ENCODE measurements at places on chromosomes 12 and 14. TPM values are rescaled to one million over a fixed set of nuclear protein-coding genes. Genes with fewer than 3 reads are reported as not detected.

DNA sequence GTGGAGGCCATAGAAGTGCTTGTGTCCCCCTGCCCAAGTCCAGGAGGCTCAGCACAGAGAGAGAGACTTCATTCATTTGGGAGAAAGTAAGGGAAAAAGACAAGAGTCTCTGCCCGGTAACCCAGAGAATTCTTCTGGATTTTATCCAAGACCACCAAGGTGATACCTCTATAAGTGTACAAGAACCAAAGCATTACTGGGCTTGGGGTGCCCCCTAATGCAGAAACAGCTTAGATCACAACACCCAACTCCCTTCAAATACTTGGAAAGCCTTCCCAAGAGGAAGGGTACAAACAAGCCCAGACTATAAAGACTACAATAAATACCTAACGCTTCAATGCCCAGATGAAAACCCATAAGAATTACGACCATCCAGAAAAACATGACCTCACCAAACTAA is 119.7 kb upstream of the PDE3A start:
- DNase-seq, result no peak
- no peak overlapping the region for H3K4me3 ChIP-seq
- no peaks in the 10 kb centered on the region for H3K4me1 ChIP-seq
- no peaks in the 10 kb centered on the region for H3K36me3 ChIP-seq
- H3K27ac ChIP-seq, result no peak overlapping the region

GRCh38 chr12:78938341-78939084 is 73.9 kb downstream of the SYT1 start:
- DNase-seq, result no peak
- H3K27me3 ChIP-seq, result no peaks in the 10 kb centered on the region
- H3K36me3 ChIP-seq, result no peaks in the 10 kb centered on the region
- no peak overlapping the region for H3K27ac ChIP-seq
- H3K4me1 ChIP-seq, result no peaks in the 10 kb centered on the region

The FOXJ2 gene
- 13.9 TPM for total RNA-seq

- no peaks in the 10 kb centered on the region for H3K36me3 ChIP-seq
- H3K4me3 ChIP-seq, result no peak overlapping the region
- DNase-seq, result peak; percentile 59
- H3K27me3 ChIP-seq, result peaks cover 5% of the 10 kb centered on the region
These were observed 1.7 kb upstream of the C12orf56 start for GRCh38 chr12:64392221-64392620.

The MUCL1 gene
- total RNA-seq, result not detected

DNA sequence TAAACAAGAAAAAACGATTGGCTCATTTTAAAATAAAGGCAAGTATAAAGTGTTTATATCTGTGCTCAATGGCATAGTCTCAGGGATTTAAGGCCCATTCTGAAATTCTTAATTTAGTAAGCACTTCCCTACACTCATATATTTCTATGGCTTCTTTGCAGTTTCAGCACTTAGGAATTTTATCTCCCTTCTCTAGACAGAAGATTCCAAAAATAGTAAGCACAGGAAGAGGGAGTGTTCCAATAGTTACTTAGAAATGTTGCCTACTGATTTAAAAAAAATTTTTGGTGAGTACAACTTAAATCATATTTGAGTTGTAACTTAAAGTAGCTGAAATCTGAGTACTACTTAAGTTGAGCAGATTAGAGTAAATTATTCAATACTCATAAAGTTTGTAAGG is 19.8 kb downstream of the INSM2 start:
- H3K36me3 ChIP-seq, result no peaks in the 10 kb centered on the region
- H3K27ac ChIP-seq, result no peak overlapping the region
- H3K27me3 ChIP-seq, result no peaks in the 10 kb centered on the region
- no peak for DNase-seq
- peaks cover 3% of the 10 kb centered on the region for H3K4me1 ChIP-seq
- no peak overlapping the region for H3K4me3 ChIP-seq

- H3K4me1 ChIP-seq, result no peaks in the 10 kb centered on the region
- no peak for DNase-seq
- H3K27me3 ChIP-seq, result no peaks in the 10 kb centered on the region
These were observed 168.6 kb upstream of the ABCD2 start for GRCh38 chr12:39788239-39788638.

The CELA1 gene
- not detected for total RNA-seq

The UBR7 gene
- 24.1 TPM for total RNA-seq

The GARIN6 gene
- not detected for total RNA-seq

GRCh38 chr12:128783129-128783574 is 40.6 kb downstream of the SLC15A4 start:
- no peaks in the 10 kb centered on the region for H3K27me3 ChIP-seq
- no peak for DNase-seq
- H3K36me3 ChIP-seq, result no peaks in the 10 kb centered on the region
- no peaks in the 10 kb centered on the region for H3K4me1 ChIP-seq
- H3K27ac ChIP-seq, result no peak overlapping the region

The TSPAN8 gene
- 1.6 TPM for total RNA-seq

GRCh38 chr14:68527329-68527851 is 265.5 kb downstream of the ZFP36L1 start:
- H3K4me3 ChIP-seq, result no peak overlapping the region
- peak; percentile 40 for DNase-seq
- H3K27me3 ChIP-seq, result no peaks in the 10 kb centered on the region
- no peaks in the 10 kb centered on the region for H3K36me3 ChIP-seq
- H3K27ac ChIP-seq, result peak overlapping the region; percentile 51

The SDR9C7 gene
- not detected for total RNA-seq

DNA sequence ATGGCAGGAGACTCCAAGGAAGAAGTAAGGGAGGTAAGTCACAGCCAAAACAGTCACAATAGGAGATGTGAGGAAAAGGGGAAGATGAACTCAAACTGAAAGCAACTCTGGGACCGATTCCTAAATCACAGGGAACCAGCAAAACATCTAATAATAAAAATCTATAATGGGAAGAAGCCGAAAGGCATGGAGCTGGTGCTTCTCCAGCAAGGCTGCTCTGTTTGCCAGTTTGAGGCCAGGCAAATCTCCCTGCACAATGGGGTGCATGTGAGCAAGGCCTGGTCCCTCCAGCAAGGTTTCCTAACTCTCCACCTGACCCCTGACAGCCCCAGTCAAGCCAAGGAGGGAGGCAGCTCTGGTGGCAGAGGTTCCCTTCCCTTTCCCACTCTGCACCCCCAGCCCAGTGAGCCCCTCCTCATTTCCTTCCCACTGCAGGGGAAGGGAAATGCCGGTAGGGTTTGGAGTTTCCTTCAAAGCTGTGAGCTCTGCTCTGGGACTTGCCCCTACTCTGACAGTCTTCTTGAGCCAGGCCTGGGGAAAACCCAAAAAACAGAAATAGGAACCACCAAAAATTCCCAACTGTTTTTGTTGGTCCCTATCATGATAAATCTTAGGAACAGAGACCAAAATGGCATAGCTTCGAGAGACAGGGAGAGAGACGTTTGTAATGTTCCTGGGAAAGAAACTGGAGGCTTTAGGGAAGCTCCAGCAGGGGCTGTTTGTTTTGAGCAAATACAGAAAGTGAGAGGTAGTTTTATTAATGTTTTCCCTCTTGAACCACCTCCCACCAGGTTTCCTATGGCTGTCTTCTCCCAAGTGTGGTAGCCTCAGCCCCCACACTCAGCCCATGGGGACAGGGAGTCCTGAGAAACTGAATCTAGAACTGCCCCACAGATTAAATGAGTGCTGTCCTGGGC is 34.6 kb downstream of the FMNL3 start:
- peak overlapping the region; percentile 91 for H3K27ac ChIP-seq
- no peaks in the 10 kb centered on the region for H3K36me3 ChIP-seq
- H3K27me3 ChIP-seq, result no peaks in the 10 kb centered on the region
- H3K4me1 ChIP-seq, result peaks cover 48% of the 10 kb centered on the region

GRCh38 chr14:76862546-76863282 is 36.5 kb downstream of the LRRC74A start:
- H3K4me1 ChIP-seq, result peaks cover 12% of the 10 kb centered on the region
- H3K27me3 ChIP-seq, result peaks cover 3% of the 10 kb centered on the region
- H3K27ac ChIP-seq, result no peak overlapping the region
- no peak overlapping the region for H3K4me3 ChIP-seq

GRCh38 chr14:102551995-102552705 is 40.3 kb upstream of the RCOR1 start:
- no peaks in the 10 kb centered on the region for H3K27me3 ChIP-seq
- H3K36me3 ChIP-seq, result no peaks in the 10 kb centered on the region
- peaks cover 6% of the 10 kb centered on the region for H3K4me1 ChIP-seq
- H3K4me3 ChIP-seq, result no peak overlapping the region
- no peak overlapping the region for H3K27ac ChIP-seq

DNA sequence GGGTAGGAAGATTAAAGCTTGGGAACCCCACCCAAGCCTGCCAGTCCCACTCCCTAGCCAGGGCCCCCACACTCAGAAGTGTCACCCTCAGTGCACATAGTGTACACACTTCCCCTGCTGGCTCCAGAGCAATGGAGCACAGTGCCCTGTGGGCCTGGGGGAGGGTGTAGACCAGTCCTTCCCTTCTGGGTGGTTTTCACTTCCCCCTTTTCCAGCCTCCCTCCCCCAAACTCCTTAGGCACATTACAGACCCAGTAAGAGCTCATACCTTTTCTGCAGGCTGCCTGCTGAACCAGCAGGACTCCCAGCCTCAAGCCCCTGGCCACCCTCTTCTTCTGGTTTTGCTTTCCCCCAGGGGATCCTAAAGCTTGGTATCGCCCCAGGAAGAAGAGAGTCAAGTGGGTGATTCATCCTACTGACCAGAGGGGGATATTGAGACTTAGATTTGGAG is at the start of gene ZNF385A:
Gene ZNF385A, minus strand, starts transcription at position 143 of the 451 bp plus-strand sequence. CDS start 219 bp downstream, outside the sequence.
- no peaks in the 10 kb centered on the region for H3K27me3 ChIP-seq
- no peaks in the 10 kb centered on the region for H3K4me1 ChIP-seq
- H3K4me3 ChIP-seq, result no peak within 1 kb of the TSS
- no peaks in the 10 kb centered on the region for H3K36me3 ChIP-seq
- no peak for DNase-seq

DNA sequence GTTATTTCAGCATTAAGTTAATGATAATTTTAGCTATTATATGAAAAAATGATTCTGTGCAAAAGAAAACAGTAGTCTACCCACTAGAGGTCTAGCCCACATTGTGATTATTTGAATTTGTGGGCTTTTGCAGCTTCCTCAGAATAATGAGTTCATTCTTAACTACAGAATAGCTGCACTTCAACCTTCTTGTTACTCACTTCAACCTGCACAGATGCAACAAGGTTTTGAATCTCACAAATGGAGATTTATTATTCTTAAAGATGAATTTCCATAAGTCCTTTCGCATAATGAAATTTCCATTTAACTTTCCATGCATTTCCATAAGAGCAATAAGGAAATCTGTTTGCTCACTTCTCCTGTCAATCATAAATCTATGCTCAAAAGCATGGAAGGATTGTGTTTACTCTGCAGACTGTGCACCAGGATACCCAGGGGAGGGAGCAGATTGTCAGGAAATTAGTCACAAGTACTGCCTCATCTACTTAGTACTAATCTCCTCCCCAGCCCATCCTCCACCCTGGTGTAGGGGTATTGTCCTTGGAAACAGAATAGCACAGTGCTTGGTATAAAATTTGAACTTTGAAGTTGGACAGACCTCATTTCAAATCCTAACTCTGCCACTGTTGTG is 24.1 kb downstream of the PTGER2 start:
- no peaks in the 10 kb centered on the region for H3K36me3 ChIP-seq
- peaks cover under 1% of the 10 kb centered on the region for H3K27me3 ChIP-seq
- H3K4me3 ChIP-seq, result no peak overlapping the region
- peak; percentile 73 for DNase-seq

The ISCA2 gene
- total RNA-seq, result 21.7 TPM

DNA sequence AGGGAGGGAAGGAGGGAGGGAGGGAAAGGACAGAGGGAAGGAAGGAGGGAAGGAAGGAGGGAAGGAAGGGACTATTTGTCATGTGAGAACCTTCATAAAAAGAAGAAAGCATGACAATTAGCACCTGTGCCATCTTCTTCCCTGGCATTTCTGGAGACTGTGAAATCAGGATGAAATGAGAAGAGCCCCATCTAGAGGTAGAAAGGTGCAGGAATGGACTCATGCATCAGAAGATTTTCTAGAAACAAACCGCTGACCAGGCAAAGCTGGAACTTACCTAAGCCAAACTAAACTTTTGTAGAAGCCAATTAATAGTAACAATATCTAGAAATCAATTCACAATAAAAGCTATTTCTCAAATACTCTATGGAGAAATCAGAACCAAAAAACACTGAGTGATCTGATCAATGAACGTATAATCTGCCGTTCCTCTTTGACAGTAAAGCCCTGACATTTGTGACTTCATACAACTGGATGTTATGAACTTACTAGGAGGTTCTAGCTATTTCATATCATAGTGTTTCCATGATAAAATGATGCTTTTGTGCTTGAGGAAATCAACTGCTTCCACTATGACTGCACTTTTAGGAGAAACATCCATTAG is 24.4 kb upstream of the CRACR2A start:
- DNase-seq, result peak; percentile 60
- H3K27ac ChIP-seq, result no peak overlapping the region
- peaks cover 13% of the 10 kb centered on the region for H3K27me3 ChIP-seq
- H3K4me1 ChIP-seq, result peaks cover 4% of the 10 kb centered on the region
- no peak overlapping the region for H3K4me3 ChIP-seq

GRCh38 chr12:61043838-61044237 is 1216.4 kb upstream of the USP15 start:
- H3K4me3 ChIP-seq, result no peak overlapping the region
- no peaks in the 10 kb centered on the region for H3K36me3 ChIP-seq
- no peaks in the 10 kb centered on the region for H3K27me3 ChIP-seq
- H3K4me1 ChIP-seq, result no peaks in the 10 kb centered on the region
- H3K27ac ChIP-seq, result no peak overlapping the region
- DNase-seq, result no peak

- no peak overlapping the region for H3K4me3 ChIP-seq
- no peaks in the 10 kb centered on the region for H3K4me1 ChIP-seq
- DNase-seq, result no peak
- no peaks in the 10 kb centered on the region for H3K27me3 ChIP-seq
- no peak overlapping the region for H3K27ac ChIP-seq
These were observed 57.9 kb downstream of the RERG start for GRCh38 chr12:15163030-15163976.

GRCh38 chr12:7749442-7749841 is 2.3 kb upstream of the CLEC4C start:
- no peaks in the 10 kb centered on the region for H3K4me1 ChIP-seq
- no peak overlapping the region for H3K4me3 ChIP-seq
- no peak overlapping the region for H3K27ac ChIP-seq
- H3K27me3 ChIP-seq, result no peaks in the 10 kb centered on the region

GRCh38 chr12:94898388-94898787 is 105.1 kb downstream of the NDUFA12 start:
- no peaks in the 10 kb centered on the region for H3K36me3 ChIP-seq
- H3K27me3 ChIP-seq, result peaks cover 5% of the 10 kb centered on the region
- H3K4me3 ChIP-seq, result no peak overlapping the region
- DNase-seq, result peak; percentile 19

- H3K4me3 ChIP-seq, result no peak overlapping the region
- DNase-seq, result no peak
- H3K36me3 ChIP-seq, result no peaks in the 10 kb centered on the region
These were observed 120.3 kb upstream of the SOX5 start for GRCh38 chr12:24069532-24070395.

The NID2 gene
- total RNA-seq, result 56.7 TPM

- H3K36me3 ChIP-seq, result peaks cover 9% of the 10 kb centered on the region
- DNase-seq, result no peak
- H3K27ac ChIP-seq, result no peak overlapping the region
- H3K4me3 ChIP-seq, result no peak overlapping the region
These were observed 18.1 kb downstream of the JAG2 start for GRCh38 chr14:105150368-105151083.

- H3K4me3 ChIP-seq, result no peak overlapping the region
- no peaks in the 10 kb centered on the region for H3K4me1 ChIP-seq
- no peak for DNase-seq
These were observed 319.3 kb upstream of the SOX5 start for GRCh38 chr12:24268663-24269186.

GRCh38 chr14:72120315-72120714 is 188.1 kb downstream of the RGS6 start:
- no peak for DNase-seq
- H3K4me1 ChIP-seq, result no peaks in the 10 kb centered on the region
- no peaks in the 10 kb centered on the region for H3K27me3 ChIP-seq
- H3K27ac ChIP-seq, result no peak overlapping the region
- H3K4me3 ChIP-seq, result no peak overlapping the region

All from endothelial cell of umbilical vein (primary cell).